Activated T-cell treated with anti-CD3 and anti-CD28 coated beads, Interleukin-2, amount 50 U/mL, for 72 hours (primary cell): ENCODE measurements at places on chromosomes 5 and 9.
A peak's percentile ranks its signal among the peaks of the same experiment; 100 is the strongest.

DNA sequence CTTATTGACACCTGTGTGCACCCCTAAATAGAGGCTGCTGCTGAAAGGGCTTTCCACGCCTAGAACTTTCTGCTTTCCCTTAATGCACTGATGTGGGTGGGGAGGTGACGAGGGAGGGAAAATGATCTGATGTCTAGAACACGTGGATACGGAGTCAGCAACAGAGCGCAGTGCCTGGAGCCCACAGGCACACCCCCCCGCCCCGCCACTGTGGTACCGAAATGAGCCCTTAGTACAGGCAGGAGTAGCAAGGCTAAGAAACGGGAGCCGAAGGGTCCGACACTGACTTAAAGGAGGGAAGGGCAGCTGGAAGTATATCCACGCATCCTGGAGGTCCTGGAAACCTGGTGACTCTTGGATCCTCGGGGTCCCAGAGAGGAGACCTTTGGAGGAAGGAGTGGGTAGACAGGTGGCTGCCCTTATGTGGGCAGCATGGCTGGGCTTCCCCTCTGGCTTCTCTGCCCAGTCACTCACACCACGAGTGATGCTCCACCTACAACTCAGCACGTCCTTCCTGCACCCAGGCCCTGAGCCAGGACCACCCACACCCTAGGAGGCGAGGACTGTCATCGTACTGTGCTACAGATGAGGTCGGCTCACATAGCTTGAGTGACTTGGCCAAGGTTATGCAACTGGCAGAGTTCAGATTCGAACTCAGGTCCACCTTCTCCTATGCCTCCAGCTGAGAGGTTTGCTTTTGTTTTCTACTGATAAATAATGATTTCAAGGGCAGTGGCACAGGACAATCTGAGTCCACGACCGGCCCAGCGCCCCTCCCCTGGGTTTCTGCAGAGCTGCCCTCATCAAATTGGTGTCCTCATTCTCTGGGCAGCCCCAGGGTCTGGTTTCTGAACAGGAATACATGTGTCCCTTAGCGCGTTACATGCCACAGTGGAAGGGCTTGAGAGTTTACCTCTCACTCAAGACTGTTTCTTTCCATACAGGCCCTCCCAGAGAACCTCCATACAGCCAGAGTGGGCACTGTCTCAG is 4.7 kb upstream of the VAV2 start:
- DNase-seq, result no peak

DNA sequence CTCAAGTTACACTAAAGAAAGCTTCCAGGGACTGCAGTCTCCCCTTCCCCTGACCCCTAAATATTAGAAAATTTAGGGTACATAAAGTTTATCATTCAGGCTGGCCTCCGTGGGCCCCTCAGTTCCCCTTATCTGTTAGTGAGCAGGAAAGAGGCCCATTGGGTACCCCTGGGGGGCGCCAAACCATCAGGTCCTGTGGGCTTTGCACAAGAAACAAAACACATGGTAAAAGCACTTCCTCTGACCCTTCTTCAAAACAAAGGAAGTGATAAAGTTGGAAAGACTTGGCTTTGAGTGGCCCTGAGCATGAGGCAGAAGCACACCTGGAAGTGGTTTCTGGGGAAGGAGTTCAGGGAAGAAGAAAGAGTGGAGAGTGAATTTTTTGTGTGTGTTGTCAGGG is 213.0 kb downstream of the SMARCA2 start:
- peak; percentile 23 for DNase-seq

DNA sequence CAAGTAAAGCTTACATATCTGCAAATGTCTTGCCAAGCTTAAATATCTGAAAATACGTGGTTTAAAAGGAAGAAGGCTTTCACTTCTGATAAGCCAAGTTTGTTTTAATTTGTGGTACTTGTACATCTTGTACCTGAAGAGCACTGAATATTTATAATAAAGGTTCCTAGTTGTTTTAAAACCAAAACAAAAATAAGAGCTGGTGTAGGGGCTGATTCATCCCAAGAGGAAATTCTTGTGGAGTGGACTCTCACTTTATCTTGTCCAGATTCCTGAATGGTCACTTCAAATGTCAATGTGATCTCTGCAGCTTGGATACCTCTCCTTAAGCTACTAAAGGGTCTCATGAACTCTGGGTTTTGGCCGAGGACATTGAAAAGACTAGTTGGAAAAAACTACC is 29.5 kb downstream of the MAMDC2 start:
- no peak for DNase-seq

DNA sequence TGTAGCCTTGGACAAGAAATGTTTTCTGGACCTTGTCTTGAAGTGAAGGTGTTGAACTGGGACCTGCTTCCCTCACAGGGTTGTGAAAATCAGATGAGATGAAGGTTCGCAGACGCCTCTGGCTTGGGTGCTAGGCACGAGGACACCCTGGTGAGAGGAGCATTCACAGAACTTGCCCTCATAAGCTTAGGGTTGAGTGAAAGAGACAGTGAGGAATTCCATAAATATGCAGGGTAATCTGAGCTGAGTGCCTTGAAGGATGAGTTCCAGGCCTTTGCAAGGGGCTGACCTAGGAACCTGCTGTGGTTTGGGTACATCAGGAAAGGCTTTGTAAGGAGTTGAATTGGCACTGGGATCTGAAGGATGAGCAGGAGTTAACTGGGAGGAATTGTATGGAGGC is 75.7 kb upstream of the SAP30L start:
- no peak for DNase-seq

GRCh38 chr9:23621188-23621587 is 204.9 kb downstream of the ELAVL2 start:
- DNase-seq, result no peak
